T-helper 2 cell (primary cell): ENCODE measurements at places on chromosomes 5 and 9.

DNA sequence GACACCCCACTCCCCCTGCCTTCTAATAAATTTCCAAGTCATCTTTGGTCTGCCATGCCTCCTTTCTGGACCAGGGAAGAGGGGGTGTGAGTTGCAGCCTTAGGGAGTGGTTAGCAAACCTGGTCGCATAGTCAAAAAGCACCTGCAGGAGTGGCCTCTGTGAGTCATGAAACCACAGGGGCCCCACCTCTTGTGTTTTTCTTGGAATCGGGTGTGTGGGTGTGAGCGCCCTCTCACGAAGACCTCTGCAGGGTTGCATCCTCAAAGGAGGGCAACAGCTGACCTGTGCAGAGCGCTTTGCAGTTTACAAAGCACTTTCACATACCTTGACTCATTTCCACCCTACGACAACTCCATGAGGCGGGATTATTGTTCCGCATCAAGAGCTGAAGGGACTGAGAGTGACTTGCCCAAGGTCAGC is 36.8 kb upstream of the TEX48 start:
- DNase-seq: peak; percentile 26

GRCh38 chr5:154970759-154971158 is 29.9 kb downstream of the MRPL22 start:
- DNase-seq: no peak

- DNase-seq: no peak
Observed at GRCh38 chr9:7961076-7961475, 161.5 kb upstream of the DMAC1 start.

DNA sequence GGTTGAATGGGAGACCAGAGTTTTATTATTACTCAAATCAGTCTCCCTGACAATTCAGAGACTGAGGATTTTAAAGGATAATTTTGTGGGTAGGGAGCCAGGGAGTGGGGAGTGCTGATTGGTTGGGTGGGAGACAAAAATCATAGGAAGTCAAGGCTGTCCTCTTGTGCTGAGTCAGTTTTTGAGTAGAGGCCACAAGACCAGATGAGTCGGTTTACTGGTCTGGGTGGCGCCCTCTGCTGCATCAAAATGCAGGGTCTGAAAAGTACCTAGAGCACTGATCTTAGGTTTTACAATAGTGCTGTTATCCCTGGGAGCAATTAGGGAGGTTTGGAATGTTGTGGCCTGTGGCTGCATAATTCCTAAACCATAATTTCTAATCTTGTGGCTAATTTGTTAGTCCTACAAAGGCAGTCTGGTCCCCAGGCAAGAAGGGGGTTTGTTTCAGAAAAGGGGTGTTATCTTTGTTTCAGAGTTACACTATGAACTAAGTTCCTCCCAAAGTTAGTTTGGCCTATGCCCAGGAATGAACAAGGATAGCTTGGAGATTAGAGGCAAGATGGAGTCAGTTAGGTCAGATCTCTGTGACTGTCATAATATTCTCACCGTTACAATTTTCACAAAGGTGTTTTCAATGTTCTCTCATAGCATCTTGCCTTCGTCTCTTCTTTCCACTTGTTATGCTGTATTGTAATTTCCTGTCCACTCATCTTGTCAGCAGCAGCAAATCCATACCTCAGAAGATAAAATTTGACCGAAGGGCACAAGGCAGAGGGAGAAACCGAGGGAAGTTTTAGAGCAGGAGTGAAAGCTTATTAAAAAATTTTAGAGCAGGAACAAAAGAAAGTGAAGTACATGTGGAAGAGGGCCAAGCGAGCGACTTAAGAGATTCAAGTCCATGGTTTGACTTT is 59.2 kb upstream of the CLINT1 start:
- peak; percentile 34 for DNase-seq

GRCh38 chr5:177010153-177010552 is 3.6 kb upstream of the UIMC1 start:
- DNase-seq: no peak

DNA sequence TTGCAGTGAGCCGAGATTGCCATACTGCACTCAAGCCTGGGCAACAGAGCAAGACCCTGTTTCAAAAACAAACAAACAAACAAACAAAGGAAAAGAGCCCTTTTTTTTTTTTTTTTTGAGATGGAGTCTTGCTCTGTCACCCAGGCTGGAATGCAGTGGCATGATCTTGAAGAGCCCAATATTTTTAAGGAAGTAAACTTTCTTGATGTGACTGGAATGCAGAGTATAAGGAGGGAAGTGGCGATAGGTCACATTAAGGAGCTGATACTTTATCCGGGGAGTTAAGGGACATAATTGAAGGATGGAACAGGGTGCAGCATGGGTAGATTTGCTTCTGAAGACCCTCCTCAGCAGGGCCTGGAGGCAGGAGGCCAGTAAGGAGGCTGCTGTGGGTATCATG is 13.0 kb downstream of the NAIF1 start:
- DNase-seq: no peak

GRCh38 chr9:110015759-110016158 is 192.2 kb downstream of the C9orf152 start:
- peak; percentile 17 for DNase-seq

GRCh38 chr9:27369591-27369990 is 72.6 kb upstream of the EQTN start:
- no peak for DNase-seq

GRCh38 chr9:11103525-11103924 is 490.7 kb upstream of the PTPRD start:
- DNase-seq: no peak

DNA sequence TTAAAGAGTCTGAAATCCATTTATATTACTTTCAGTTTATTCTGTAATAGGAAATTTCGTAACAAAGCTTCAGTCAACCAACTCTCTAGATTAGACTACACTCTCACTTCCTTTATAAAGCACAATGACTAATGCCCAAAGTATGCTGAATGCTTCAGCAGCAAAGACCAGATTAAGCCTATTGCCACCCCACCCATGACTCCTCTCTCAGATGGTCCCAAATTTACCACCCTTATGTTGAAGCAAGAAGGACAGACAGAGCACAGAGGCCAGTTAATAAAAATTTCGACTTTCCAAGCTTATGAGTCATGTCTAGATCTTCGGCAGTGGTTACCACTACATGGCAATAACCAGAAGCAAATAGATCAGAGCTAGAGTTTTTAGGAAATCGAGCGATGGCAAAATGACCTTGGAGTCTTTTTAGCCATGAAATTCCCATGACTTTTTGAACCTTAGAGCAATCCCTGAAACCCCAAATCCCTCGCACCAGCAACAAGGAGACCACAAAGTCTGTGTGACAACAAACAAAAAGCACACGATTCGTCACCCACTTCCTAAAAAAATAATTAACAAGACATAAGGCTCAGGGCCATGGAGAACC is 287.8 kb upstream of the RASA1 start:
- DNase-seq: no peak
